Cardiac septum (tissue), 1 donor: ENCODE measurements at places on chromosomes 2 and 18. TPM values are rescaled to one million over a fixed set of nuclear protein-coding genes. Genes with fewer than 3 reads are reported as not detected.

ASB18 gene
- total RNA-seq = 44.4 TPM

DLGAP1 gene
- total RNA-seq = 6.5 TPM

SLC30A3 gene
- 10.2 TPM for total RNA-seq

EVX2 gene
- not detected for total RNA-seq

NEURL3 gene
- not detected for total RNA-seq

M1AP gene
- total RNA-seq = not detected

MEIS1 gene
- total RNA-seq = 24.7 TPM

MARCHF4 gene
- total RNA-seq = not detected

KCNG2 gene
- 0.32 TPM for total RNA-seq

DNA sequence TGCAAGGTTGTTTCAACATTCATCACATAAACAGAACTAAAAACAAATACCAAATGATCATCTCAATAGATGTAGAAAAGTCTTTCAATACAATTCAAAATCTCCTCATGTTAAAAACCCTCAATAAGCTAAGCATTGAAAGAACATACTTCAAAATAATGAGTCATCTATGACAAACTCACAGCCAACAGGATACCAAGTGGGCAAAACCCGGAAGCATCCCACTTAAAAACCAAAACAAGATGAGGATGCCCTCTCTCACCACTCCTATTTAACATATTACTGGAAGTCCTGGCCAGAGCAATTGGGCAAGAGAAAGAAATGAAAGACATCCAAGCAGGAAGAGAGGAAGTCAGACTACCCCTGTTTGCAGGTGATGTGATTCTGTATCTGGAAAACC is 992.2 kb upstream of the PIK3C3 start:
- no peak for DNase-seq

GRCh38 chr2:202704248-202704647 is 69.5 kb downstream of the FAM117B start:
- no peak for DNase-seq

GRCh38 chr2:170514140-170514539 is 201.0 kb upstream of the SP5 start:
- DNase-seq = no peak

- no peak for DNase-seq
Measured at GRCh38 chr2:120576509-120577474, 158.9 kb upstream of the GLI2 start.

DNA sequence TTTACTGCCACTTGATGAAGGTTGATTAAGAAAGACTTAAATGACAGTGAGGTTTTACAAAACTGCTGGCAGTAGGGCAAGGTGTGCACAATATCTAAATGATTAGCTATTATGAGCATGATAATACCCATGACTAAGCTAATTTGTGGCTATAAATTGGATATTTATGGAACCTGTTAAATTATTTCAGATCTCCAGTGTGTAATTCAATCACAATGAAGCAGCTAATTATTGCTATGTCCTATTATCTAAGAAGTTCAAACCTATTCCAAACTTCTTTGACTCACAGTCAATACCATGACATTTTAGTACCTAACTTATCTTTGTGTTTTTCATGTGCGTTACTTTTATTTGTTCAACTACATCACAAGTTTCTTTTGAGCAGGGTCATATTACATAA is 253.8 kb upstream of the MMADHC start:
- no peak for DNase-seq

- no peak for DNase-seq
Measured at GRCh38 chr2:238162846-238163441, 4.2 kb downstream of the ERFE start.

GRCh38 chr18:36709315-36709714 is 119.5 kb downstream of the TPGS2 start:
- DNase-seq = no peak

DNA sequence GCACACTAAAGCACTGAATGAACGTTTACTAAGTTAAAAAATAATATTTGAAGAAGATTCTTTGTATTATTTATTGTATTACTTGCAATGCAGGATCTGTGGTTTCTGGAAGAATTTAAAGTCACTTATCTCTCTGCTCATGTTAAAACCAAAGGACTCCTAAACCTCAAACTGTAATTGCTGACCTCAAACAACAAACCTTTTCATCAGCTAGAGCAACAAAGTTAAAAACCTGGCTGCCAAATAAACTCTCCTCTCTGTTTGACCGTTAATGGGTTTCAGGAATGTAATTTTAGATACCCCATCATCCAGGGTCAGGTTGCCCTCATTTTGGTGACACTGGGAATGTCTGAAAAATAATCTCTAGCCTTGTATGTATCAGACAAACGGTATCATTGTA is 239.1 kb downstream of the TGIF1 start:
- DNase-seq = no peak

DNA sequence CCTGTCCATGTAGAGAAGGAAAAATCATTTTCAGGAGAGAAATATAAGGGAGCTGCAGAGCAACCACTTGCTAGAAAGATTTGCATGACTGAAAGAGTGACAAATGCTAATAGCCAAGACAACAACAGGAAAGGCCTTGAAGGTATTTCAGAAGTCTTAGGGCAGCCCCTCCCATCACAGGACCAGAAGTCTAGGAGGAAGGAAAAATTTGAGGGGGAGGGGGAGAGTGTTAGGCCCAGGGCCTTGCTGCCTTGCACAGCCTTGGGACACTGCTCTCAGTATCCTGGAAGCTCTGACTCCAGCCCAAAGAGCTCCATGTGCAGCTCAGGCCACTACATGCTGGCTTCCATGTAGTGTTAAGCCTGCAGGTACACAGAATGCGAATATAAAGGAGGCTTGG is 266.9 kb downstream of the GLI2 start:
- DNase-seq = no peak

DNA sequence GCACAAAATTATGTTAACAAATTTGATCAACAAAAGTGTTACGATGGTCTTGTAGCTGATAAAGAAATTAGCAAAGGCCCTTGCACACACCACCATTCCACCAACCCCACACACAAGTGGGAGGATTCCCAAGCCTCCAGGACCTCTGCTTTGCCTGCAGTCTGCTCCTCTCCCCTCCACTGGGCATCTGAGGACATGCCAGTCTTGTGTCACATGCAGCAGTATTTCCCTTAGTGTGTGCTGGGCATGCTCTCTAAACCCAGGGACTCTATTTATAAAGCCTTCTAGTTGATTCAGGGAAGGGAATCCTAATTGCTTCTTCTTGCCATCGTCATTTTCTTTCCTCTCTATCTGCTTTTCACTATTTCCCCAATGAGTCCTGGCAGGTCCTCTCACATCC is 53.3 kb downstream of the KCTD18 start:
- no peak for DNase-seq

- peak; percentile 29 for DNase-seq
Measured at GRCh38 chr2:237497009-237497837, 10.2 kb downstream of the MLPH start.

DNA sequence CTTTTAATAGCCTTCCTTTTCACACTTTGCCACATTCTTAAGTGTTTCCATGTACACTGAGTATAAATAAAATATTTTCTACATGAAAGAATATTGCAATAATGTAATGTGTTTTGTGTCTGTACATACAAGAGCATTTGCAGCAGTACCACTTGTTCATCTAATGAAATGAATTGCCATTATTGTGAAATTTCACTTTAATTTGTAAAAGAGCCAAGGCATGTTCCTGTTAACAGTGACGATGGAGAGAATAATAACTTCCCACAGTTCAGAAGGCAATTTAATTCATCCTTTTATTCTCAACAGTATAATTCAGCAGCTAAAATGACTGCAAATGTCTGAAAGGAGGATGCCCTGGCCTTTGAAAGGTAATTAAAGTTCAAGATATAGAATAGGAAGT is 853.9 kb downstream of the LRRTM4 start:
- no peak for DNase-seq

DNA sequence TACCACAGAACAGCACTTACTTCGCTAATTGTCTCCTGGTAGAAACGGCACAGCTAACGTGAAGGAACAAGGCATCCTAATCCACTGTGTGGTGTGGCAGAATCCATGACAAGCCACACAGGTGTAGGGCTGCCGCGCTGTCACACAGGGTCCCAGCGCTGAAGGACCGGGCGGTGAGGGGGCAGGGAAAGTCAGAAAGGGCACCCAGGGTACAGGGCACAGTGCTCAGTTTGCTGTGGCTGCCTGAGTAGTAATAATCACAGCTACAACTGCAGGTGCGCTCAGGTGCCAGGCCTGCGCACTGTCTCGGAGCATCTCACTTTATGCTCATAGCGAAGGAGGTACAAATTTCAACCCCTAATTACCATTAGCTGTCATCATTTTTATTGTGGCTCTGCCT is 55.2 kb upstream of the CAB39 start:
- DNase-seq = no peak

GRCh38 chr2:22807872-22808271 is 577.1 kb upstream of the KLHL29 start:
- DNase-seq = no peak

GRCh38 chr18:43826215-43826614 is 548.9 kb upstream of the SYT4 start:
- DNase-seq = no peak

- DNase-seq = no peak
Measured at GRCh38 chr18:9174302-9174701, 37.7 kb downstream of the ANKRD12 start.

GRCh38 chr2:102703748-102704147 is 58.1 kb upstream of the TMEM182 start:
- no peak for DNase-seq

DNA sequence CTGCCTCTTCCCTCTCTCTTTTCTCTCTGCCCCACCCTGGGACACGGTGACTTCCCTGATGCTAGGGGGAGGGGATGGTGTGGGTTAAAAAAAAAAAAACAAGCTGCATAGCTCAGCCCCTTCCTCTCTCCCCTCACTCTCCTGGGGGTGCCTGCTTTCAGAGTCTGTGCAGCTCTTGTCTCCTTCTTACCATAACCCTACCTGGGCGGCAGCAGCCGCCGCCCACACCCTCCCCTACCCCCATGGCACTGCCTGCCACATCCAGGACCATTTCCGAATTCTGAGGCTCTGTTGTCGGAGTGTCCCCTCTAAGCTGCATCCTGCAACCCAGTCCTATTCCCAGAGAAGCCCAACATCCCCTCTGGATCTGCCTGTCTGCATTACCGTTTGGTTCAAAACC is 16.0 kb downstream of the TTC32 start:
- DNase-seq = no peak

DNA sequence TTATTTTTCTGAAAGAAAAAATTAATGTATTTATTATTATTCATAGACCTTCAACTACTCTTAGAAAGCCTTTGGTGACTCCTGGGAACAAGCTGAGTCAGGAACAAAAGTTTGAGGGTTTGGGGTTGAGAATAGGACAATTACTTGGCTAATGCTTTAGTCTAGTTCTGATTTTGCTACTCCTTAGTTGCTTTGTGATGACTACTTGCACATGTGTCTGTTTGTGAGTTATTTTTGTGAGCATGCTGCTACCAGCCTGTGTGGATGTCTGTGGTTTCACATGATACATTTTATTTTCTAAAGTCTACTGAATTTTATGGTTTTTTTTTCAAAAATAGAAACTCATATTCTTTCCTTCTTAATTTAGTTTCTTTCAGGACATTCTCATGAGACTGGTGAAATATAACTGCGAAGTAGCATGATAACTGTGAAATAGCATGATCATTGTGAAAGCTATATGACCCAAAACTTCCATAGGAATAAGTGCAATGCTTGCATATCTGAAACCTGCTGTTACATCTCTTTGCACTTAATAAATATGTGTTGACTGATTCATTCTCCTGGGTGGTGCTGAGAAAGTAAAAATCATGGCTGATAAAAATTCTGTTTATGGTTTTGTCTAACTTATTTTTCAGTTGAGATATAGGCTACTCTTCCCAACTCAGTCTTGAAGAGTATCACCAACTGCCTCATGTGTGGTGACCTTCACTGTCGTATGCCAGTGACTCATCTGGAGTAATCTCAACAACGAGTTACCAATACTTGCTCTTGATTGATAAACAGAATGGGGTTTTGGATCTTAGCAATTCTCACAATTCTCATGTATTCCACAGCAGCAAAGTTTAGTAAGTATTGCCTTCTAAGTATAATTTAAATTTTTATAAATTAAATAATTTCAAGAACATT is 17.9 kb upstream of the IL18R1 start:
- DNase-seq = no peak

DNA sequence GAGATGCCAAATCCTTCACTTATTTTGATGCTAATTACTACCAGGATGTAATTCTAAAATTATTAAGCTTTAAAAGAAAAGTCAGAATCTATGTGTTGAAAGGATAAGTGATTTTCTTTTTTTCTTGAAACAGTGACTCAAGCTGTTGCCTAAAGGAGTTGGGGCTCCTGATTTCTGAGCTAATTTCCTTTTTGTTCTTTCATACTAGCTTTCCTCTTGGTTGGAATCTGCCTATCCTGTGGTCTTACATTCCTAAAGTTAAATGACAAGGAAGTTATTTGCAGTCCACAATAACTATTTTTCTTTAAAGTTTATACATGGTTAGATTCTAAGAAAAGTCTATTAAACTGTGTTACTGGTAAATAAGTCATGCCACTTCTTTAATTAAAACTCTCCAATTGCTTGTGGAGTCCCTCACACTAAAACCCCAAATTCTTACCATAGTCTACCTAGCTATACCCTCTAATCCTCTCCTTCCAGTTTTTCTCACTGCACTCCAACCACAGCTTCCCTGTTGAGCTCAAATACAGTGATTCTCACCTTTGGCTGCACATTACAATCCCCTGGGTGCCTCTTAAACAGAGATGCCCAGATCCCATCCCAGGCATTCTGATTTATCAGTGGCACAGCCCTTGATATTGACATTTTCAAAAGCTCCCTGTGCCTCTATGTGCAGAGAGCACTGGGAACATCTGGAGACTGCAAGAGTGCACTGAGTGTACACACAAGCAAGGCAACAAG is 63.3 kb upstream of the EFEMP1 start:
- no peak for DNase-seq

DNA sequence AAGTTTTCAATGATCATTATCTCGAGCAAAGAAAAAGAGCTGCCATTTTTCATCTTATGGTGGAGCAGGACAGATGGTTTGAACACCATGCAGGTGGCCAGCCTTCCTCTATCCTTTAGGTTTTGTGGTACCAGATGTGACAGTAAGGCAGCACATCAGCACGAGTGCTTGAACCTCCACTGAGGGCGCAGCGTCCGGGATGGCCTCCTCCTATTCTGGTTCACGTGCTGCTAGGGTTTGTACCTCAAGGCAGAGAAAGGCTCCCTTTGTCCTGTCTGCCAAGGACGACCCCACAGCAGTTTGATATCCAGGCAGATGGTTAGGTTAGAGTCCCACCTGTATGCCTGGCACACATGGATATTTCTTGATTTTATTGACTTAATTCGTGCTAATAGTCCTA is 50.2 kb downstream of the DCDC2C start:
- DNase-seq = no peak

- DNase-seq = peak; percentile 77
Measured at GRCh38 chr2:239152239-239152915, 248.4 kb downstream of the HDAC4 start.

- no peak for DNase-seq
Measured at GRCh38 chr2:18930971-18931370, 341.6 kb upstream of the NT5C1B start.

GRCh38 chr2:106109675-106110424 is 84.3 kb downstream of the UXS1 start:
- DNase-seq = no peak

DNA sequence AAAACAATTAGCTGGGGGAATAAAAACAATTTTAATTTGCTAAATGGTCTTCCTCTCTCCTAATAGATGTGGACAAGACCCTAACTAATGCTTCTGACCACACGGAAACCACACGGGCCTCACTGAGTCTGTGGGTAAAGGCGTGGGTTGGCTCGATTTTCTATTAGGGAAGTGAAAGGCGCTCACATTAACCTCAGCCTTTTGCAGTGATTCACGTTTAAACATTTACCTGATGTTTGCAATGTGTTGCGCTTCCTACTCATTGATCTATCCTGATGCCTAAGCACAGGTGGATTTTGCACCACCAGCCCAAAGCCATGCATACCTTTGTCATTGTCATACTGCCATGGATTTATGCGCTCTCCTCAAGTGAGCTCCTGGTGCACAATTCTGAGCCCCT is 35.6 kb upstream of the NRP2 start:
- no peak for DNase-seq
